ENCODE measurements at places on chromosomes 5 and 9.

DNA sequence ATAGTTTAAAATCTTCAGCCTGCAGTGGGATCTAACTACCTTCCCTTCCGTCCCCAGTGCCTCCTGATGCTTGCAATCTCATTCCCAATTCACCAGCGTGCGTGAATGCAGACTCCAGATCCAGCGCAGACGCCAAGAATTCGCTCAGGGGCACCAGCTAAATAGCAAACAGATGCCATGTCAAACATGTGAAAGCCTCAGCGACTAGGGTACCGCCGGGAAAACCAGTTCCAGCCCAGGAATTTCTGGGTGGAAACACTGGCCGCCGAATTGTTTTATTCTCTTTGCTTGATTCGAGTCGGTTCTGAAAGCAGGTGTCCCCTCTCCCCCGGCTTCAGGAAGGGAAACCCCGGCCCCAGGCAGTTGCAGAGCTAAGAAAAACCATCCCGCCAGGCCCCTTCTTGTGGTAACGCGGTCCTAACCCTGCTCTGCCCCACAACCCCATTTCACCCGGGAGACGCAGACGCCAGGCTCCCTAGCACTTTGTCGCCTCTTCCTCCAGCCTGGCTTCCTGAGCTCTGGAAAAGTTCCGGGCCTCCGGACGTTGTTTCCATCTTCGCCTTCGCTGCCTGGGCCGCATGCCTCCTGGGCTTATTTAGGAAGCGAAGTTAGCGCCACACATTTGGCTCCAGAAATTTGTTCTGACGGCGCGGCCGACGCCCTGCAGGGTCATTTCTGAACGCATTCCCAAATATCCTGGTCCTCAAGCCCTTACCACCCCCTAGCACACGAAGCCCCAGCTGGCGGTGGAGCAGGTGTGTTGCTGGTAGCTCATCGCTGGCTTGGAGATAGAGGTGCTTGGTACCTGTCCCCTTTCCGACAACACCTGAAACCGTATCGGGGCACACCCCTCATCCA lies 665 bp upstream of the LVRN start:
- no peak for DNase-seq

- DNase-seq, result no peak
Observed at GRCh38 chr9:90201766-90202165, 440.9 kb downstream of the DIRAS2 start.

GRCh38 chr5:10251405-10251804 lies 1.3 kb downstream of the CCT5 start:
- DNase-seq, result no peak

GRCh38 chr5:14305045-14305444 lies 161.9 kb downstream of the TRIO start:
- DNase-seq, result no peak

GRCh38 chr5:38193015-38193581 lies 65.3 kb upstream of the EGFLAM start:
- DNase-seq, result peak; percentile 82

DNA sequence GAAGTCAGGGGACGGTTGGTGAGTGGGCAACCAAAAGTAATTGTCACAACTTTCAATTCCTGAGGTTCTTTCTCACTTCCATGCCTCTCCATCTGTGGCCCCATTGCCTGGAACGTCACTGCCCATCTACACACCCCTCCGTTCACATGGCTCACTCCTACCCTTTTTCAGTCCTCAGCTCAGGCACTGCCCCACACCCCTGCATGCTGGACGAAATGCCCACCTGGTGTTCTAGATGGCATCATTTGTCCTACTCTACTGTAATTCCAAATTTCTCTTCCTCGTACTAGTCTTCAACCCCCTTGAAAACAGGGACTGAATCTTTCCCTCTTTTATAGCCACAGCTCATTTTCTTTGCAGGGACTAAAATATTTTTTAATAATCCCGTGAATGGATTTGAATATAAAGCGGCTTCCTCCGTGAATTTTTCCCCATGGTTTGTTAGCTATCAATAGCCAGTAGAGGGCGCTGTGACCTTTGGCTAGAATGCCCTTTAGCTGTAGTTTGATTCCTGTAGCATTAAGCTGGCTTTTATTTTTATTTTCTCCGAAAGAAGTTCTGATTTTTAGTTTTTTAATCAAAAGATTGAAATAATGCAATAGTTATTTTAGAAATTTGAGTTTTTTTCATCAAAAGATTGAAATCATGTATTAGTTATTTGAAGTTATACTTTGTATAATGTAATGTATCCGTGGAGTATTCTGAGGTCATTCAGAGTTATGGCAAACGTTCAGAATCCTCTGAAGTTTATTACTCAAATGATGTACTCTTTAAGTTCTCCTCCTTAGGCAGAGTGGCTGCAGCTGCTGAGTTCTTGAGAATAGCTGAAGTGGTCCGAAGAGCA lies 232.1 kb downstream of the SH3GL2 start:
- DNase-seq, result peak; percentile 50

DNA sequence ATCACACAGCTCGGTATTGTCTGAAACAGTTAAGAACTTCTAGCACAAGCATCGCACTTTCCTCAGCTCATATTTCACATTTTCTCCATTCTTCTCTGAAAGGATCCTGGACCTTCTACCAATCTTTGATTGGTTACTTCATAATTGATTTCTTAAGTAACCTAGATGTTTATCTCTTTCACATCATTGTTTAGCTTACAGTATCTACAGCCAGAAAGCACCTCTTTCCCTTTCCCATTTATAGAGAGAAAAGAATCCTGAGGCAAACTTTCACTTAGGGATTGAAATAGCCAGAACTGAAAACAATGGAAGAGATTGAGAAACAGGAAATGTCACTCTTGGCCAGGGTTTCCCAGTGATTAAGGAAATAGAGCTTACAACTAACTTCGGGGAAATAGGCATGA lies 2.5 kb downstream of the IL33 start:
- no peak for DNase-seq

DNA sequence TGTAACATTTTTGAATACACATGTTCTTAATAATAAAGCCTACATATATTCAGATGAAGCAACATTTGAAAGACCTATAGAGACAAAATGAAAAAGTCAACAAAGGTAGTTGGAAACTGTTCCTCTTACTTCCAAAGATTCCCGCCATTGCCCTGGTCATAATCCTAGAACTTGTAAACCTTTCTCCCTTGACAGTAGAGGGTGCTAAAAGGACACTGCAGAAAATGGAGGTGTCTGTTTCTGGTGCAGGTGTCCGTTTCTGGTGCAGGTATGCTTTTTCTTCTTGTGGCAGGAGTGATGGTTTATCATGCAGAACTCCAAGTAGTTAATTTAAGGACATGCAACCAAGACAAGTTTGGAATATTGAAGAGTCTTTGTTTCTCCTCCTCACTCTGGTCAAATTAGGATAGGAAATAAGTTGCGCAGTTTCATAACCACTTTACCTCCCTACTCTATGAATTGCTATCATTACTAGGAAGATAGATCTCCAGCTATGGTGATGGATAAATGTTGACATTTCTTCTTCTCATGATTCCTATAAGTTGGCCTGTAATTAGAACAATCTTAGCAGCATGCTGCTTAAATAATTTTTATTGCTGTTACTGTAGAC lies 56.0 kb upstream of the FAM174A start:
- DNase-seq, result no peak

GRCh38 chr9:92242260-92243136 lies 51.0 kb downstream of the IARS1 start:
- peak; percentile 39 for DNase-seq

- no peak for DNase-seq
Observed at GRCh38 chr5:139091439-139092156, 106.6 kb downstream of the SIL1 start.

DNA sequence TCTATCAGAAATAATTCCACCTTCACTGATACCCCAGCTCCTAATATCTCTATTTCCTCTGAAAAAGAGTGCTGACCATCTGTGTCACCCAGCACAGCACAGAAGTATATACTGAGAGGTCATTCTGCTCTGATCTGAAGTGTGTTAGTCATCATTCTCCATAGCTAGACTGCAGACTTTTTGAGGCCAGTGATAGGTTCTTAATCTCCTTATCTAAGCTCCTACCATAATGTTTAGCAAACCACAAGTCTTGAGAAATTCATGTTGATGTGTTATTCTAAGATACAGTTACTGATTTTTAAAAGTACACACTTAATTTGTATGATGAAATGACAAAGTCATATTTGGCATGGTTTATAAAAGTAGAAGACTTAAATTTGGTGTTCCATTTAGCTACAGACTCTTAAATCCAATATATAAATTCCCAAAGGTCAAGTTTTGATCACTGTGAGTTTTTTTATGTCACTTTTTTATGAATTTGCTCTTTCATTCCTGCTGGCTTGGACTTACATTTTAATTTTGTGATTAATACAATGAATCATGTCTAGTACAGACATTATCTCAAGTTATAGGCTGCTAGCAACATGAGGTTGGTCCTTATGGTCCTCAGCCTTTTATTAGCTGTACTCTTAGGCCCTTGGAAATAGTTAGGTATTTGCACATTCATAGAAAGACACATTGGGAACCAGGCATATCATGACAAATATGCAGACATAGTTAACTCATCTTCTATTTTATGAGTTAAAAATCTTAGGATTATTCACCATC lies 380.8 kb downstream of the EBF1 start:
- no peak for DNase-seq

GRCh38 chr5:147234239-147234824 lies 494 bp upstream of the STK32A start:
- no peak for DNase-seq

DNA sequence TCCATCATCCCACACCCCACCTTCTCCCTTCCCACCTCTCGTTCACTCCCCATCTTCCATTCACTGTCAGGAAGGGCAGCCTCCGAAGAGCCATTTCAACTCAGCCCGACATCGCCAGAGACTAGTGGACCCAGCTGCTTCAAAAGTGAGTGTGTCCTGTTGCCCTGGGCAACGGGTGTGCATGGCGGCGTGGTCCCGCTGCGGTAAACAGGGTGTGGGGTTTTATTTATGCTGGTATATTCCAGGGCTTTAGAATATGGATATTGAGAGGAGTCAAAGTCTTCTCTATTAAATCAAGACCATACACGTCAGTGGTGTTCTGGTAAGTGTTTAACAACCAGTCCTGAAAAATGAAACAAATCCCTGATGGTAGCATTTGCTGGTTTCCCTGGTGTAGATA lies 274.5 kb downstream of the MAST4 start:
- no peak for DNase-seq

DNA sequence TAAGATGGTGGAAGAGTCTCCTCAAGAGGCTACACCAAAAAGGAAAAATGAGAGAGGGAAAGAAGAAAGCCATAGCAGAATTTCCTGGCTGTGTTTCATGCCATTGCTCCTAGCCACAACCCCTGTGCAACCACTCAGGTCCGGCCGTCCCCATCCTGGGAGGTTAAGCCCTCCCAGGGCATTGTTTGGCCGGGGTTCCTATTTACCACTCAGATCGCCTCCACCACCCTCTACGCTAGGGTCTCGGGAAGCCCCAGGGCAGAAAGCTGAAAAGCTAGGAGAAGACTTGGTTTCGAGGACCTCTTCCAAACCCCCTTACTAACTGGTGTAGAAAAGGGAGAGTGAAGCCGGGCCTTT lies 715 bp downstream of the RC3H2 start:
- peak; percentile 26 for DNase-seq

DNA sequence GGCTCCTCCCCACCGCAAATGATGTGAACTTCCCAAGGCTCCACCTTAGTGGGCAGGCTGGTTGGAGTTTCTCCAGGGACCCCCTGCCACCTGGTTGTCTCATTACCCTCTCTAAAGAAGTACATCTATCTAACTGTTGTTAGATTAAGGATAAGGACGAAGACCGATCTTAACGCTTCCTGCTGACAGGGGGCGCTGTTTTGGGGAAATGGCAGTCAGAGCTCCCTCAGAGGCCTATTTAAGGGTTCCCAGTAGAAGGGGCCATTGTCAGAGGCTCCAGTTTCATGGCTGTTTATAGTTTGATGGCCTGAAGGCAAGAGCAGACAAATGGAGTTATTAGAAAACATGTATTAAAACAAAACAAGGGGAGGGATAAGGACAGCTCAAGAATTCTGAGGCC lies 100.1 kb downstream of the SPEF2 start:
- no peak for DNase-seq

DNA sequence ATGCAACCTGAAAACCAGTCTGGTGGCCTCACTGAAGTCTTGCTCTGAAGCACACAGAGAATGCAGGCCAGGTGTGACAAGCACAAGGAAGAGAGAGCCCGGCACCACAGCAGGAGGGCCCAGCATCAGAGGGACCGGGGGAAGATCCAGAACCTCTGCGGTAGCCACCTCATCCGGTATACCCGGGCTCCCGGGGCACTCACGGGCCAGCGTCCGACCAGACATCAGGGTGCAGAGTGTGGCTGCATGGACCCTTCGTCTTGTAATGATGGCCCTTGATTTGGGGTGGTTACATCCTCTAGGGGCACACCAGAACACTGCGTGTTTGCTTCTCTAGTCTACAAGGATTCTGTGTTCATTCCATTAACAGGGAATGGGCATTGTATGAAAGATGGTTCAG lies 406.0 kb downstream of the GADD45G start:
- DNase-seq, result no peak

GRCh38 chr9:108636013-108636412 lies 219.8 kb downstream of the ACTL7B start:
- DNase-seq, result no peak

DNA sequence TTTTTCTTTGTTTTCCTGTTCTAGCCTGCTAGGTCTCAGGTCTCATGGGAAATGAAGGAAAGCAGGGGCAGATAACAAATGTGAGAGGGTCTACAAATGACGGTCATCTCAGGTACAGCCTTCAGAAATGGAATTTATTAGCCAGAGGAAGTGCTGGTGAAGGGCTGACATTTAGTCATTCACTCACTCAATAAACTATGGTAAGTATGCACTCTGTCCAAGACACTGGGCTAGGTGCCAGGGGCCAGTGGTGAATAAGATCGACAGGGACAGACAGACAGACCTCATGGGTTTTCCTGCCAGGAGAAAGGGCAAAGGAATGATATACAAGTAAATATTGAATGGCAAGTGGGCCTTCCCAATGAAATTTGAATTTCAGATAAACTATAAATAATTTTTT lies 6.3 kb downstream of the PDE6A start:
- DNase-seq, result no peak

- DNase-seq, result no peak
Observed at GRCh38 chr9:79040671-79041070, 531.1 kb upstream of the TLE4 start.

DNA sequence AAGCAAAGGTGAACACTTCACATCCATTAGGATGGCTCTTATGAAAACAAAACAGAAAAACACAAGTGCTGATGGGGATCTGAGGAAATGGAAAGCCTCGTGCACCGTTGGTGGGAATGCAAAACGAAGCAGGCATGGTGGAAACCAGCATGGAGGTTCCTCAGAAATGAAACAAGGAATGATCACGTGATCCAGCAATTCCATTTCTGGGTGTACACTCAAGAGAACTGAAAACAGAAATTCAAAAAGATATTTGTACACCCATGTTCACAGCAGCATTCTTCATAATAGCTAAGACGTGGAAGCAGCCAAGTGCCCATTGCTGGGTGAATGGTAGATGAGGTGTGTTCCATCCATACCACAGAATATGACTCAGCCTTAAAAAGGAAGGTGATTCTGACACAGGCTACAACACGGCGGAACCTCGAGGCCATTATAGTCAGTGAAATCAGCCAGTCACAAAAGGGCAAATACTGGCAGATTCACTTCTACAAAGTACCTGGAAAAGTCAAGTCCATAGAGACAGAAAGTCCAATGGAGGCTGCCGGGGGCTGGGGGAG lies 87.2 kb upstream of the RAPGEF1 start:
- no peak for DNase-seq

GRCh38 chr5:80059354-80059980 lies 24.3 kb downstream of the THBS4 start:
- DNase-seq, result no peak

All from ovary (tissue), 10 donors.